ENCODE measurements at places on chromosomes 2 and 18.

DNA sequence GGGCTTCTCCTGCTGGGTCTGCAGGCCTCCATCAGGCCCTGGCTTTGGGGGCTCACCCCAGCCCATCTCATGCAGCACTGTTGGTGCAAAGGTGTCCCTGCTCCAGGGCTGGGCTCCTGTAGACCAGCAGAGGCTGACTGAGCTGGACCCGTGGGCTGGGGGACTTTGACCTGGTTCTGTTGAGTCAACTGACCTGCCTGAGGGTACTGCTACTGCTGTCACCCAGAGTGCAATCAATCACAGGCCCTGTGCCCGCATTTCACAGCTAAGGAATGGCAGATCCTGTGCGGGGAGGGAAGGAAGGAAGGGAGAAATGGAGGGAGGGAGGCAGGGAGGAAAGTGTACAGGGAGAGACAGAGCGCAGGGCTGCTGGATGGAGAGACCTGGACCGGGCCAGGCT lies 136.8 kb downstream of the TPO start:
- no peak for DNase-seq

DNA sequence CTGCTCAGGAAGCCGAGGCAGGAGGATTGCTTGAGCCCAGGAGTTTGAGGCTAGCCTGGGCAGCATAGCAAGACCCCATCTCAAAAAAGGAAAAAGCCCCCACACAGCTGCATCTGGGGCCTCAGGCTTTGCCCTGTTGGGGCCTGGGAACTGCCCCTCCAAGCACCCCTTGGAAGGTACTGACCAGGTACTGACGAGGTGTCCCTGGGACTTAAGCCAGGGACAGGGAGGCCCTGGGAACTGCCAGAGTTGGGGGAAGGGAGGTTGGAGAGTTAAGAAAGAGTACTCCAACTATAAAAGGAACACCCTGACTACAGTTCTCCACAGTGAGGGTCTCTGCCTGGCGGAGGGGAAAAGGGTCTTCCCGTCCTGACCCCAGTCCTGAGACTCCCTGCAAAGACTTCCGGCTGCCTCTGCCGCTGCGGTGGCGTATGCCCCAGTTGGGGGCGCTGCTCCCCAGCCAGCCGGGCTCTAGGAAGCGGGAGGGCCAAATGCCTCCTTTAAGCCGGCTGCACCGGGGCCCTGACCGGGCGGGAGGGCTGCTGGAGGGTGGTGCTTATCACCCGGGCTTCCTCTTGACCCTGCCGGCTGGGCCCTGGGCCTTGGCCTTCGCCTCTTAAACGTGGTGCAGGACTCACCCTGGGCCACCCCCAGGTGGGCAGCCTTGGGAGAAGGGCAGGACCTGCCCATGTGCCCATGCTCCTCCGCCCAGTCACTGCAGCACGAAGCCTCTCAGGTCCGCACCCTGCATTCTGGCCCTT lies 12.8 kb downstream of the SLC30A3 start:
- no peak for DNase-seq

DNA sequence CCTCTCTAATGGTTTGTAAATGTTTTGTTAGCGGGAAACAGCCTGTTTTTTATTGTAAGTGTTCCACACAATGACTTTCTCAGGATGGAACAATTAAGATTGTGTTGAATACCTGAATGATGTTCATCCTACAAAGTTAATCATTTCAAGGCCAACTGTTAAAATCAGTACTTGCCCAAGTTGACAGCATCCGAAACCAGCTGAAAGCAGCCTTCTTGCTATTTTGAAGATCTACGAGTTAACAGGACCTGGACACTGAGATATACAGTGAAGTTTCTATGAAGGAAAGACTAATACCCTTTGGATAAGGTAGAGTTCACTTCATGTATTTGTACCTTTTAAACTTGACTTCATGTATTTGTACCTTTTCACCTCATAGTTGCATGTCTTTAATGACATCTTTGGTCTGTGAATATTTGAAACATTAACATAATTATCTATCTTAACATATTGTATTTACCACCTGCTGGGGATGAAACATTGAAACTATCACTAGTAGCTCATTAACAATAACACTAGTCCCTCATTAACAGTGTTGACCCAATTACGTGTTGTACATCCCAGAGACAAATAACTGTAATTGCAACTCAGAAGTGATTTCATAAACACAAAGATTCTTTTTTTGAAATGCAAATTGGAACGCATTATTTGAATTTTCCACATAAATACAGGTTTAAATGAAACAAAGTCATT lies 556.0 kb upstream of the MEX3C start:
- DNase-seq, result no peak

DNA sequence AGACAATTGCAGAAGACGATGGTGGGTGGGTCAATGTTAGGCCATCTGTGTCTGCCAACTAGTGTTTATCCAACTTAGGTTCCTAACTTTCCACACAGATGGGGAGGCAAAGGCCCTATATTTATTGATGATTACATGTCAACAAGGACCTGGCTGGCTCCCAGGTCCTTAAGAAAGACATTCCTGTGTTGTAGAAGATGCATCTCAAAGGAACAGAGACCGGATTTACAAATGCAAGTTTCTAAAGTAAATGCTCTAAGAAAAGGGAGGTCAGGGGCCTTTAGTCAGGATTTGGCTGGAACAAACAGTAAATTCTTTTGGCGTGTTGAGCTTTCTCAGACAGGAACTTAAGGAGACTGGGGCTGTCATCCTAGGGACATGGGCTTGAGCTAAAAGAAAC lies 175.0 kb downstream of the SH3BP4 start:
- DNase-seq, result no peak

DNA sequence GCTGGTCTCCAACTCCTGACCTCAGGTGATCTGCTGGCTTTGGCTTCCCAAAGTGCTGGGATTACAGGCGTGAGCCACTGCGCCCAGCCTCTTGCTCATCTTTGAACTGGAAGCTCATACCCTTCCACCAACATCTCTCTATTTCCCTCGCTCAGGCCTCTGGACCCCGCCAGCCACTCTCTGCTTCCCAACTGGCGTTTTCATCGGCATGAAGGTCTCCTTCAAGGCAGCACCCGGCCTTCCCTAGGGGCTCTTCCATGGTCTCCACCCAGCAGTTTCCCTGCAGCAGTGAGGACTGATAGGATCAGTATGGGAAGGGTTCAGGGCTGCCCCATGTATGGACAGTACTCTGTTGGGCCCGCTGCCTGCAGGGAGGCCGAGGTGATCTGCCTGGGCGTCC lies 65.8 kb upstream of the HS6ST1 start:
- no peak for DNase-seq

- no peak for DNase-seq
These were observed 341.9 kb upstream of the PIK3C3 start for GRCh38 chr18:41613003-41613609.

DNA sequence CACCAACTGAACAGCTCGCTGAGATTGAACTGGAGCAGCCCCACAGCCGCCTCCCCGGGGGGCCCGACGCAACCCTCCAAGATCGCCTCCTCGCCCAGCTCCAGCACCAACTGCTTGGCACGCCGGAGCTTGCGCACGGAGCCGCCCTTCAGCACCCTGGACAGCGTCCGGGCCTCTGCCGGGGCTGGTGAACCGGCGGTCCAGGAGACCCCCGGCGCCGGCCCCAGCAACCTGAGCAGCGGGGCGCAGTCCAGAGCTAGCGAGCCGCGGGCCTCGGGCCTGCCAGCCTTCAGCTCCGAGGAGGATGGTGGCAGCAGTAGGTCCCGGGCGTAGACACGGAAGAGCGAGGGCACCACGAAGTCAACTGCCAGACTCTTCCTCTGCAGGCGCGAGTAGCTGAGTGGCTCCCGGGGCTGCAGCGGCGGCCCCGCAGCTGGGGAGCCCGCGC lies 1.2 kb downstream of the ALK start:
- peak; percentile 42 for DNase-seq

Data from RWPE1 (cell line).